HS-27A (cell line): ENCODE measurements at places on chromosomes 7 and 10.

DNA sequence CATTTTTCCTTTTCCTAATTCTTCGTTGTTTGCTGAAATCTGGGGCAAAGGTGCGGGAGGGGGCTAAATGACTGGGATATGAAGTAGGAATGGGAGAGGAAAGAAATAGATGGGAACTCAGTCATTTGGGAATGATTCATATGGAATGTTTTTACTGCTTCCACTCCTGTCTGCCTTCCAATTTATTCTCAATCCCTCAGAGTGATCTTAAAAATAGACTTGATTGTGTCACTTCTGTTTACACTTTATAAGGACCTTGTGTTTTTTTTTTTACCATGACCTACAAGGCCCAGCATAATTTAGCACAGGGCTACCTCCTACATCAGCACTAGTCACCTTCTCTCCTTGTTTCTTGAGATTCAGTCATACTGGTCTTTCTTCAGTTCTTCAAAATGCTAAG is 97.9 kb downstream of the PTEN start:
- DNase-seq, result peak; percentile 30

DNA sequence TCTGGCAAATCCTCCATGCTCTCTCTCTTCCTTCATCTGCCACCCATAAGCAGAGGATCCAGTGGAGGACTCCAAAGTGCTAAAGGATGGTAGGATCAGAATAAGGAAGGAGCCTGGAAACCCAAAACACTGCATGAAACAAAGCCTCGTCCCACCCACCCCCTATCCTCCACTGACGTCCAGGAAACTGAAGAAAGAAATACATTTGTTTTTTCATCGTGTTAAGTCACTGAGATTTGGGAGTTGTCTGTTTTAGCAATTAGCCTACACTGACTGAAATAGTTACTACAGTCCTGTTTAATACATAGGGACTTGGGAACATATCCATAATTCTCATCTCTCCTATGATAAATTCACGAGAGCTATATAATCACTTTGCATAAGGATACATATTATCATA is 14.8 kb downstream of the ANXA7 start:
- no peak for DNase-seq

DNA sequence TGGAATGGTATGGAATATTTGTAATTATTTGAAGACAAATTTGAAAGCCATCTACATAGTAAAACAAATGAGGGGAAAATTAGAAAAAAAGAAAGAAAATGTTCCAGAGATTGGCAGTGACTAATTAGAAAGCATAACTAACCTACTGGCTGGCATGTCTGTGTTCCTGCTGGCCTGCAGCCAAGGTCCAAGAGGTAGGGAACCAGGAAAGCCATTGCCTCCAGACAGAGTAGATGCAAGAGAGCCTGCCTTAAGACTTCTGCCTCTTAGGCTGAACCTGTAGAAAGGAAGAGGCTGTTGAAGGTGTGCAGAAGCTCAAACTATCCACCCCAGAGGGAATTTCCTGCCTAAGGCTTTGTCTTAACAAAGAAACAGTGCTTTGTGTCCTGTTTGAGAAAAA is 982.0 kb downstream of the SORCS1 start:
- DNase-seq, result no peak

- DNase-seq, result no peak
Measured at GRCh38 chr10:111063471-111063870, 13.4 kb upstream of the ADRA2A start.

DNA sequence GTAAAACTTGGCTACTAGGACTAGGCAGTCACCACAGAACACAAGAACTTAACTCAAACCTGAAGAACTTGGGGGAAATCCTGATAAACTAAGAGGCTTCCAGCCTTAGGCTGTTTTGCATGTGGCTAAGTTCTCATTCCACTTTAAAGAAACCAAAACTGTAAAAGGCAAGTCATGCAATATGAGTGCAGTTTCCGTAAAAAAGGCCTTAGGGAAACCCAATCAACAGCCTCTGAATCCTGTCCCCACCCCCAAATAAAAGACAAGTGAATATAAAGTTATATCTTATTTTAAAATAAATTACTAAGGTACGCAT is 95.1 kb downstream of the USP6NL start:
- DNase-seq, result no peak

- DNase-seq, result peak; percentile 47
Measured at GRCh38 chr7:16989811-16990413, 108.1 kb upstream of the AGR3 start.

- no peak for DNase-seq
Measured at GRCh38 chr10:43921478-43921877, 272.8 kb upstream of the ZNF32 start.

DNA sequence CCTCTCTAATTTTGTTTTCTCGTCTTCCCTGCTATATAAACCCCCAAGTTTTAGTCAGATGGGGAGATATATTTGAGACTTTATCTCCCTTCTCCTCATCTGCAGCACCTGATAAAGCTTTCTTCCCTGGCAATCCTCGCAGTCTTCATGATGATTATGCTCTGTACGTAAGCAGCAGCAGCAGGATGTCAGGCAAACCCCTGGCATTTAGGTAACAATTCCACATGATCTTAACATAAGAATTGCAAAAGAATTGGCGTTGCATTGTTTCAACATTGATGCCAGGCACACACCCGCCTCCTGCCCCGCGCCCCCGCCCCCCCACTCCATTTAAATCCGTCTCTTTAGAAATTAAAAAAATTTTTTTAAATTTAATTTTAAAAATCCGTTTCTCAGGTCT is 6.1 kb downstream of the PKD1L1 start:
- DNase-seq, result no peak

GRCh38 chr7:30710669-30711068 is 28.4 kb upstream of the CRHR2 start:
- DNase-seq, result no peak
